ENCODE measurements at places on chromosomes 4 and X.

GRCh38 chrX:153645921-153646488 lies 998 bp upstream of the DUSP9 start:
- DNase-seq: no peak

DNA sequence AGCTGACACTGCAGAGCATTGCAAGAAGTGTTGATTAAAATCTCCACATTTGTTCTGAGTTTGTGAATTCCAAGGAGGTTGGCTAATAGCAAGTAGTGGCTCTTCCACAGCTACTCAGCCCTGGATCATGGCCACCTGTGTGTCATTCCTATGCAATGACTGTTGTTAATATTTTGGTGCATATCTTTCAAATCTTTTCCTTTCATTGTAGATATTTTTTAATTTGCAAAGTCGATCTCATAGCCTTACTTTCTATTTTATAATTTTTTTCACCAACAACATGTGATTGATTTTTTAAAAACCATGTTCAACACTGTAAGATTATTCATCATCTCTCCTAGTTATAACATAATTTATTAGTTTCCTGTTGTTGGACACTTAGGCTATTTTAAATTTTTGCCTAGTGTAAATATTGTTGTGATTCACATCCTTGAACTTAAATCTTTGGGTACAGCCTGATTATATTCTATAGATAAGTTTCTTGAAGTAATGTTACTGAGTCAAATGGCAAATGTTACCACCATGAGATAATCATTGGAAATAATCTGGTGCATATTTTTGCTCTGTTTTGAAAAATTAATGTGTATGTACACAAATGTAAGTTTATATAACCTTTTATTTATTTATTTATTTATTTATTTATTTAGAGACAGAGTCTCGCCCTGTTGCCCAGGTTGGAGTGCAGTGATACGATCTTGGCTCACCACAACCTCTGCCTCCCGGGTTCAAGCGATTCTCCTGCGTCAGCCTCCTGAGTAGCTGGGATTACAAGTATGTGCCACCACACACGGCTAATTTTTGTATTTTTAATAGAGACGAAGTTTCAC lies 17.1 kb upstream of the ARHGAP10 start:
- no peak for DNase-seq

DNA sequence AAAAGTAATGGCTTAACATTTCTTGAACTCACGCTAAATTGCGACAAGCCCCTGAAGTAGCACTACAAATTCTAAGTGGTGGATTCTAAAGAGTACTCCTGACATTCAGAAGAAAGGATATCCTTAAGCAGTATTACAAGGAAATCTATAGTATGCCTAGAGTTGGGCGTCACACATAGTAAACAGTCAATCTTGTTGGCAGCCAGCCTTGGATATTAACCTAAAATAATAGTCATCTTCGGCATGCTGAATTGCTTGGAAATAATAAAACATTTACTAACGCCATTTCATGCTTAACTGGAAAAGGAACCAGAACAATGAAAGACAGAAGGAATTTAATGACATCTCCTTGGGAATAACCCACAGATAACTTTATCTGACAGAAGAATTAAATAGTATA lies 18.6 kb downstream of the ATP8A1 start:
- no peak for DNase-seq

- DNase-seq: no peak
Observed at GRCh38 chr4:140748171-140748570, 8.0 kb downstream of the TBC1D9 start.

- DNase-seq: no peak
Observed at GRCh38 chr4:153176938-153177337, 27.3 kb upstream of the TRIM2 start.

DNA sequence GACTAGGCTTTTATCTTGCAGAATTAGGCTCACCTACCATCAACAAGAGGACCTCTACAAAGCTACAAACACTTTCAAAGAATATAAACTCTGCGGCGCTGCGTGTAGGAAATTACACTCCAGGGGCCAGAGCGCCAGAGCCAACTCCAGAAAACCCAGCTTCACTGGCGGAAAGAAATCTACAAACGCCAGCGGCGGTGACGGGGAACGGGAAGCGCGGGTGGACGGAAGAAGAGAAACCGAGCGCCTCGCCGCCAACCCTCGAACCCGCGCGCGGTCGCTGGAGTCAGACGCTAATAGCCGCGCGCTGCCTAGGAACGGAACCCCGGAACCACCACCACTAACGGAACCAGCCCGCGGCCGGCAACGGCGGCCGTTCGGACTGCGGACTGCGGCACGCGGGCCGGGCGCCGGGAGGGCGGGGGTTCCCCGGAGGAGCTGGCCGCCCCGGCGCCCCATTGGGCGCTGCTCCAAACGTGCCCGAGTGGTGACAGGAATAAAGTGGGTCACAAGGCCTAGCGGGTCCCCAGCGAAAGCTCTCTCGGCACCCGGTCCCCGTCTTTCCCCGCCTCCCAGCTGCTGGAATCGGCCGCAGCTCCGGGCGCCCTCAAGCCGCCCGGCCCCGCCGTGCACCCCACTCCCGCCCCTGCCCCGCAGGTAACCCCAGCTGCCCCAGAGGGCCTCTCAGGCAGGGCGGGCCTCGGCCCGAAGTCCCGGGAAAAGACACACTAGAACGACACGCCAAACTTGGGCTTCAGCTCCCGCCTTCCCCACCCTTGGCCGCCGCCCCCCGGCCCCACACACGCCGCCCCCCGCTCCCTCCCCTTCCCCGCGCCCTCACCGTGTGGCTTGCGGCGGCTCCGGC lies 836 bp downstream of the CLOCK start:
- DNase-seq: peak; percentile 91

DNA sequence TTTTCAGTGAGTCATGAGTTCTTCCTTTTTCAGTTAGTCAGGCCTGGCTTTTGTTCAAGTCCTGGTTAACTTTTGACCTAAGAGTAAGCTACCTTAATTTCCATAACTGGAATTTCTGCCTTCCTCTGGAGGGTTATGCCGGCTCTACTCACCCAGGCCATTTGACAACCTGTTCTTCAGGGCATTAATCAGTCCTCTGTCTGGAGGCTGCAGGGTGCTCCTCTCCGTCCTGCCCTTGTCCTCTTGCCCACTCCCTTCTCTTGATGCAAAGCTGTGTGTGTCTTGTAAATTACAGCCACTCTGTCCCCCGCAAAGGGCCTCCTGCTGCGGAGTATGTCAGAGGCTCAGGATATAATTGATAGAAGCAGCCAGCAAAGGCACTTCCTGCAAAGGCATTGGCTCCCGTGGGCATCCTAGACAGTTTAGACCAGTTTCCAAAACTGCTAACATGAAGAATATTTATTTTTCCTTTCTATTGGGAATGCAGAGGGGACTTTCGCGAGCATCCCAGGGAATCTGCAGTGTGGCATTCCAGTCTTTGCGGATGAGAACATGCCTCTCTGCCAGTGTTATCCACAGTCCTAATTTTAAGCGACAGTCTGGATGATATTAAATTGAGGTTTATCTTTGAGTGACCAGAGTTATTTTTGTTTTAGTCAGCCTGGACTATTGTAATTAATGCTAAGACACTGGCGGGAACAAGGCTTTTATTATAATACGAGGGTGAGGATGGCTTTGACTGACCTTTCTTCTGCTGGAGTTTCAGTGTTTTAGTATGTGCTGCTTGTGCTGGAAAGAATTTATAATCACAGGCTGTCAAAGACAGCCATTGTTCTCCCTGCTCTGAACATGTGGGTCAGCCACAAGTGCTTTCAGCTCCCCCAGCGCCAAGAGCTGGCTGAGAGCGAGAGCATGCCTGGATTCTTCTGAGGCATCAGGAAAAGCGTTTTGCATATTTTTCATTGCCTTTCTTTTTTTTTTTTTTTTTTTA lies 74.2 kb downstream of the LIMCH1 start:
- peak; percentile 87 for DNase-seq

DNA sequence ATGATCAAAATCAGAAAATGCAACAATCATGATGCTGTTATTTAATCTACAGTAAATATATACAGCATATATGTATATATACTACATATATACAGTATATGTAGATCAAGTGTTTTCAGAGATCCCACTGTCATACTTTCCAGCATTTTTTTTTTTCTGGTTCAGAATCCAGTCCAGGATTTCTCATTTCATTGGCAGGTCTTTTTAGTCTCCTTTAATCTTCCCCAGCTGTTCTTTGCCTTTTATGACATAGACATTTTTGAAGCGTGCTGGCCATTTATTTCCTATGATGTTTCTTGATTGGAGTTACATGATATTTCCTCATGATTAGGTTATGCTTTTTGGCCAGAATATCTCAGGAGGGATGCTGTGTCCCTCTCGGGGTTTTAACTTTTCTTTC lies 92.0 kb upstream of the TLR2 start:
- DNase-seq: no peak

GRCh38 chrX:81301877-81302276 lies 100.0 kb downstream of the SH3BGRL start:
- no peak for DNase-seq

- no peak for DNase-seq
Observed at GRCh38 chr4:161364681-161365080, 799.1 kb downstream of the FSTL5 start.

- DNase-seq: no peak
Observed at GRCh38 chr4:90027565-90027964, 99.6 kb upstream of the CCSER1 start.

GRCh38 chr4:107800706-107801105 lies 24.0 kb upstream of the SGMS2 start:
- DNase-seq: no peak

- no peak for DNase-seq
Observed at GRCh38 chrX:19046343-19047215, 62.7 kb upstream of the PHKA2 start.

GRCh38 chr4:7040765-7041164 lies 2.4 kb upstream of the TADA2B start:
- DNase-seq: no peak

GRCh38 chr4:154982187-154983047 lies 201.3 kb downstream of the RBM46 start:
- DNase-seq: peak; percentile 35

GRCh38 chr4:137267024-137267423 lies 265.3 kb downstream of the PCDH18 start:
- DNase-seq: no peak

DNA sequence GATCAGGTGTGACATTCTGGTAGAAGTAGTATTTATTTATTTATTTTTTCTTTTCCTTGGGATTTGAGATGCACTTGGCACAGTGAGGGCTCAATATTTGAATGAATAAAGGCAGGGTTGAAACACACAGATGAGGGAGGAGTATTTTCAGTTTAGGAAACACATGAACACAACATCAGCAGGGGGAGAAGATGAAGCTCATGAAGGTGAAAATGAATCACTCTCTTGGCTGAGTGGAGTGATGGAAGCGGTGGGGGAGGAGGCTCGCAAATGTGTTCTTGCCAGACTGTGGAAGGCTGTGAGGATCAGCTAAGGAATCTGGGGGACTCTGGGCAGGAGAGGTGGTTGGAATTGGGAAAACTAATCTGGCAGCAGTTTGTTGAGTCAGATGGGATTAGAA lies 55.3 kb downstream of the ARHGAP10 start:
- no peak for DNase-seq

DNA sequence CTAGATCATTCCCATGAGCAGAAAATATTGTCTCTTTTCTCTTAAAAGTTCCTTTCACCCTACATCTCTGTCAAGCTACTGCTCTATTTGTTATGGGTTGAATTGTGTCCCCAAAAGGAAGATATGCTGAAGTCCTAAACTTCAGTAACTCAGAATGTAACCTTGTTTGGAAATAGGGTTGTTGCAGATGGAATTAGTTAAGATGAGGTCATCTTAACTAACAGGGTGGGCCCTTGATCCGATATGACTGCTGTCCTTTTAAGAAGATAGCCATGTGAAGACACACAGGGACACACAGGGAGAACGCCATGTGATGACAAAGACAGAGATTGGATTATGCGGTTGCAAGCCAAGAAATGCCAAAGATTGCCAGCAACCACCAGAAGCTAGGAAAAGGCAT lies 12.8 kb upstream of the SLC39A8 start:
- DNase-seq: no peak

DNA sequence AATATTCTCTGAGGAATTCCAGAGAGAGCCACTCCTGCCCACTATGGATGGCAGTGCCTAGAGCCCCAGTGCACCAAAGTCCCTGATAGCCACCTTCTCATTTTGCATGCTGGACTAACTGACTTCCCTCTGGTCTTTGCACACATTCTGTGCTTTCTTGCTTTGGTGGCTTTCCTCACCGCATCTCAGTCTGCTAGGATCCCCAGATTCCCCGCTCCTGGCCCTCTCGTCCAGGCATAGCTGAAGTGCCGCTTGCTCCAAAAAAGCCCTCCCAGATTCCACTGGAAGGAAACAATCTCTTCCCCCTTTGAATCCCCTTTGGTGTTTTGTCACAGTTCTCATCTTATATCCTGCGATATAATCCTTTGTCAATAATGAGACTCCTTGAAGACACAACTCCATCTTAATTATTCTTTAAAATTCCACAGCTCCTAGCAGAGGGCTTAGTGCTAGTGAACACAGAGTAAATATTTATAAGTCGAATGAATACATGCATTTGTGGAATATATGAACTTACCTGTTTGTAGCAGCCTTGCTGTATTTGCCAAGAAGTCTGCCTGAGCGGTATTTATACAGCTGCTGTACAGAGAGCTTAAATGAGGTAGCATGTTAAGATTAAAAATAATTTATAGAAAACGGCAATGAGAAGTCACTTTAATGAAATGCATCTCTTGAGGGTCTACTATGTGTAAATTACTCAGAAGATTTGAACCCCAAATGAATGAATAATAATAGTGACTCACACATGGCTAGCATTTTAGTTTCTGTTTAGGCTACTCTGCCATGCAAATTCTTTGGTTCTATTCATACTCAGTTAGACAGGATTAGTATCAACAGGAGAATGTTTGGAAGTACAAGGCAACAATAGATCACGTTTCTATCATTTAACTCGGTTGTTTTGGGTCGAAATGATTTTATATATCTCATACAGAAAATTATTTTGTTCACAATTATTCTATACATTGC lies 421.9 kb upstream of the TENM3 start:
- no peak for DNase-seq

GRCh38 chr4:94654714-94655113 lies 103.0 kb upstream of the BMPR1B start:
- no peak for DNase-seq

DNA sequence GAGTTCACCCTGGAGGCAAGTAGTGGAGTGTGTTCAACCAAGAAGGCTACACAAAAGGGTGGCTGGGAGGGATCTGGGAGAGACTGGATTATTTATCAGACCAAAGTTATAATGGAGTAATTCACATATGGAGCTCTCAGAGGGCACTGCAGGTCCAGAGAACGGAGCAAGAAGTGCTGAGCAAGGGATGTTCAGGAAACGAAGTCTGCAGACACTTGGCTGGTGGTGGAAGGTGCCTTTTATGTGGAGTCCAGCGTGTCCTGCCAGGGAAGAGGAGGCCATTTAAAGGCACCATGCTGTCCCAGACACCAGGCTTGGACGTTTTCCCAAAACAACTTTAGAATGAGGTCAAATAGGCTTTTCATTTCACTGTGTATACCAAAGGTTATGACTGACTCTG lies 130.1 kb downstream of the CEP135 start:
- peak; percentile 29 for DNase-seq

- no peak for DNase-seq
Observed at GRCh38 chr4:152983221-152983620, 47.1 kb downstream of the FHDC1 start.

DNA sequence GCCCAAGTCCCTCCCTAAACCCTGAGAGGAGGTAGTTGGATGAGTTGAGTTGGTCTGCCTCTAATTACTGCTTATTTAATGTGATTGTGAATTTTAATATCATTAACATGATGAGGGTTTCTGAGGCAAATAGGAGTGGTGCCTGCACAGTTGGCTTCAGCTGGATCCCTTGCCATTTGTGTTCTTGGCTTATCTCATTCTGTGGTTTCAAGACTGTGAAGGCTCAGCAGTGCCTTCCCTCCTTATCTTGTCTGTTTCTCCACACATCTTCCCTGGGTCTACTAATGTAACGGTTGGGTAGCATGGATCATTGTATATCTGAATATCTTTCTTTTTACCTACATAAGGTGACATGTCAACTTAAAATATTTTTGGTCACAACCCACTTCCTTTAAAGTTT lies 1.6 kb upstream of the SLC10A4 start:
- no peak for DNase-seq
